ENCODE measurements at places on chromosomes 7 and 10. TPM values are rescaled to one million over a fixed set of nuclear protein-coding genes. Genes with fewer than 3 reads are reported as not detected.

DNA sequence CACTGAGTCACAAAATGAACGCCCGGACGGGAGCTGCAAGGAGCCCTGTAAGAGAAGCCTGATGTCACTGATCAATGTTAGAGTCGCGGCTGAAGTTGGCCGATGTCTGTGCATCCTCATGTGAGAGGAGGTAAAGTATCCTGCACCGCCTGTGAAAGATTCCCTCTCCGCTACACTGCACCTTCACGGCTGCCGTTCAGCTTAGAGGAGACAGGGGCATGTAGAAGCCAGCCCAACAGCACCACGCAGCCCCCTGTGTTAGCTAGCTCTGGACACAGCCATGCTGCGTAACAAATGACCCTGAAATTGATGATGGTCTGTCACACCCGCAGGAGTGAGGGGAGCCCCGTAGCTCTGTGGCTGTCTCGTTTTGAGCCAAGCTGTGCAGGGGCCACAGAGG is 81.5 kb upstream of the DIP2C start:
- DNase-seq: no peak

GRCh38 chr10:131083915-131084790 is 227.4 kb downstream of the TCERG1L start:
- DNase-seq: no peak

DNA sequence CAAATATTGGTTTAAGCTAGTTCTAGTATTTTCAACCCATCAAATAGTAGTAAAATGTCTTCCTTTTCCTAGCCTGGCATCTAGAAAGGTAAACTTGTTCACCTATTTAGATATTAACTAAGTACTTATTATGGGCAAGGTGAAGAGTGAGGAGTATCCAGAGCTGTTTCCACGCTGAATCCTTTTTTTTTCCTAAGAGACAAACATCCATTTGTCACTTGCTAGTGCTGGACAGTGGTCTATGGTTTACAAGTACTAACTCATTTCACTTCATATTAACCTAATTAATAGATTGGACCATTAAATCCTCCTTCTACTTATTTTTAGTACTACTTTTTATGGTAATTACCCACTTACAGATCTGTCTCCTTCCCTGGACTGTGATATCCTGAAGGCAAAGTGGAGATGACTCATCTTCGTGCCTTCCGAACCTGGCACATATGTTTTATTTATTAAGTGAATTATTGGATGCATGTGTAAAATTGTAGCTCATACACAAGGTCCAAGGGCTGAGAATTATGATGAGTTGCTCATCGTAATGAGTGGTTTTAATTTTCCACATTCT is 159.6 kb upstream of the IGFBP3 start:
- DNase-seq: no peak

DNA sequence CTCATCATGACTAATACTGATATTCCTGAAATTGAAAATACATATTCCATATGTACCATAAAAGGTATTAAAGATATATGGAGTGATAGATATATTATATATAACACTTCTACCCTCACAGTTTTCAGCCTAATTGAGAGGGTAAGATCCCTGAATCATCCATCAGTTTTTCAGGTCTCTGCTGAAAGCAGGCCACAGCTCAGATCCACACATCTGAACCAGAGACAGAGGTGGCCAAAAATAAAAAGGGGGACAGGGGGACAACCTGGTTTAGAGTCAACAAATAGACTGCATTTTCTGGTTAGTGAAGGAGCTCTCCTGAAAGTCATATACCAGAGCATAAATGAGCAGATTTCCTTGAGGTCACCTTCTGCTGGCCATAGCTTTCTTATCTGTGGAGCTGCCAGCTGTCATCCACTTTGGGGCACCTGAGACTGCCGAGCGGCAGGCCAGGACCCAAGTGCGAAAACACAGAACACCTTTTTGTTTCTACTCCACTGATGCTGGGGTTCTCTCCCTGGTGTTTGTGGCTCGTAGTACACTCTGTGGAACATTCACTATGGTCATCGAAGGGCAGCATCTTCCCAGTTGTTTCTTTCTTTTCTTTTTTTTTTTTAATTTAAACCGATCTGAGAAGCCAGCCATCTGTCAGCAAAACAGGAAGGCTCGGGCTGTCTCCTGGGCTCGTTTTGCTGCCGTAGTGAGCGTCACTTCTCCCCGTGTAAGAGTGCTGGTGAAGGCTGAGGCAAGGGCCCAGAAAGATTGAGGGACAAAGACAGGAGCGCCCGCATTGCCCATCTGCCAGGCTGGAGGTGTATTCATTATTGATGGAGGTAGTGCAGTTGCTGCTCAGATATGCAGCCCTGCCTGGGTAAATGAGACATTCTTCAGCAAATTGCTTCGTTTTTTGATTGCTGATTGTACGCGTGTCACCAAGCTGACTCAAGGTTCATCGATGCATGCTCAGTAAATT is 13.5 kb downstream of the IKZF1 start:
- no peak for DNase-seq

GRCh38 chr10:15472431-15473395 is 101.6 kb upstream of the FAM171A1 start:
- no peak for DNase-seq

GRCh38 chr7:74542558-74543117 is 88.9 kb downstream of the GTF2IRD1 start:
- no peak for DNase-seq

- DNase-seq: peak; percentile 27
Observed at GRCh38 chr7:140084972-140085371, 22.2 kb upstream of the PARP12 start.

- DNase-seq: no peak
Observed at GRCh38 chr10:48279081-48279751, 4.7 kb upstream of the FRMPD2 start.

DNA sequence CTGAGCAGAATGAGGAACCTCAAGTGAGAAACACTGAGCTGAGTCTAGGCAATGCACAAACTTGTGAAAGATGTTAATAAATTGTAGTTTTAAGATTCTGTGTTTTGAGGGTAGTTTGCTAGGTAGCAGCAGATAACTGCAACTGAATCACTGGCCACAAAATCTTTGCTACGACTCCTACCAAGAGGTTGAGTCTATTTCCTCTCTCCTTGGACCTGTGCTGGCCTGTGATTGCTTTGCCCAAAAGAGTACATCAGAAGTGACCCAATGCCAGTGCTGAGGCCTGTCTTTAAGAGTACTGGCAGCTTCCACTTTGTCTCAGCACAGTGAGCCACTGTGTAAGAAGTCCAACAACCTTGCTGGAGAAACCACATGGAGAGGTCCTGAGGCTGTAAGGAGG is 11.9 kb upstream of the TSPAN13 start:
- DNase-seq: no peak

DNA sequence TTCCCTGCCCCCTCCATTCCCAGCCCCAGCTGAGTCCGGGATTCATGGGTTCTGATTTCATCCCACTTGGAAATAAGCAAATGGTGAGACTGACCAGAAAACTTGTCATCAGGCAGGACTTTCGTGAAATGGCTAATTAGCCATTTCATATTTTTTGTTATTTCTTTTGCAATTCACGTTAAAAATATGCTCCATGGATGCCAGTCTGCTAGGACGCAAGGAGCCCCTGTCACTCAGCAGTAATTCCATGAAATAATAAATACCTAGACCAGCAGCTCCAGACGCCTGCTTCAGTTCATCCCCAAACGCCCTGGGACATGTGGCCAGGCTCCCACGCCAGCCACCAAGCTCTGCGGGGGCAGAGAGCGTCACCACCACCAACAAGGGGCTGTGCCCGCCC is 111.0 kb downstream of the TRIL start:
- DNase-seq: no peak

DNA sequence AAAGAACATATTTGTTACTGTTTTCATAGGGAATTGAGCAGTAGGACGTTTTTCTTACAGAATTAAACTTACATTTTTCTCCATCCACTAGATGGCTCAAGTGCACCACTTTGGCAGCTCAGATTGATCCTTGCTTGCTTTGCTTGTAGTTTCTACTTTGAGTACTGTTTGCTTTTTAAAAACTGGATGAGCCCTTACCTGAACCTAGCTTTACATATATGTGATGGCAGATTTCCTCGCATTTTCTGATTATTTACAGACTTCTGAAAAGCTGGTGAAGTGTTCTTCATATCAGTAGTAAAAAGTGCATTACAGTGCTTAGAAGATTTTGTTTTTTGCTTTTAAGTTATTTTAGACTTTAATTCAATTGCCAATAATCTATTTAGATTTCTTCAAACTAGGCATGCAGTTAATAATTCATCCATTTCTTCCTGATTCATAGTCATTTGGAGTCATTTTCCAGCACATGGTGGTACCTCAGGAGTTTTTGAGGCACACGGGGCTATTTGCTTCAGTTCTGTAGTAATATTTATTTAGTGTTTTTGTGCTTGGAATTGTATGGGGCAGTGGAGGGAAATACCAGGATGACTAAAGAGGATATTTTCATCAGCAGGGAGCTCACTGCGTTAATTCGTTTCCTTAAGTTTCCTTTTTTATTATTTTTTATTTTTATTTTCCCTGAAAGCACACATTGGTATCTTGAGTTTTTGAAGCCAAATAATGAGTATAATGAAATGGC is 57.3 kb downstream of the MAPK8 start:
- DNase-seq: peak; percentile 7

DNA sequence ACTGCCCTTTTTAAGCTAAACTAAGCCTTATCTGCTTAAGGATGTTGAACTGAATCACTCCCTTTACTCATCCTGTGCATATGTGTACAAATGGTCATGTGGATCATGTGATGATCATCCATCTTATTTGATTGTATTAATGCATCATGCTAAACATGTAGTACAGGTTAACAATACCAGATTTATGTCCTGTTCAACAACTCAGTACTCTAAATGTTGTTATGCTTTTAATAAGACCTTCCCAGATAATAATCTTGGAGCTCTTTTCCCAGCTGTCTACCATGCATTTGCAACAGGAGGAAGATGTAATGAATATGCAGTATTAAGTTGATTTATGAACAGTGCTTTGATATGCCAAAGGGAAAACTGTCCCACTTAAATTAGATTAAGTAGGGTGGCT is 318.0 kb downstream of the BICC1 start:
- no peak for DNase-seq

GRCh38 chr10:132878091-132878729 is 64.2 kb downstream of the CFAP46 start:
- DNase-seq: no peak

GRCh38 chr10:12434277-12434676 is 84.9 kb downstream of the CAMK1D start:
- DNase-seq: no peak

- DNase-seq: no peak
Observed at GRCh38 chr10:24951201-24952142, 934 bp downstream of the PRTFDC1 start.

DNA sequence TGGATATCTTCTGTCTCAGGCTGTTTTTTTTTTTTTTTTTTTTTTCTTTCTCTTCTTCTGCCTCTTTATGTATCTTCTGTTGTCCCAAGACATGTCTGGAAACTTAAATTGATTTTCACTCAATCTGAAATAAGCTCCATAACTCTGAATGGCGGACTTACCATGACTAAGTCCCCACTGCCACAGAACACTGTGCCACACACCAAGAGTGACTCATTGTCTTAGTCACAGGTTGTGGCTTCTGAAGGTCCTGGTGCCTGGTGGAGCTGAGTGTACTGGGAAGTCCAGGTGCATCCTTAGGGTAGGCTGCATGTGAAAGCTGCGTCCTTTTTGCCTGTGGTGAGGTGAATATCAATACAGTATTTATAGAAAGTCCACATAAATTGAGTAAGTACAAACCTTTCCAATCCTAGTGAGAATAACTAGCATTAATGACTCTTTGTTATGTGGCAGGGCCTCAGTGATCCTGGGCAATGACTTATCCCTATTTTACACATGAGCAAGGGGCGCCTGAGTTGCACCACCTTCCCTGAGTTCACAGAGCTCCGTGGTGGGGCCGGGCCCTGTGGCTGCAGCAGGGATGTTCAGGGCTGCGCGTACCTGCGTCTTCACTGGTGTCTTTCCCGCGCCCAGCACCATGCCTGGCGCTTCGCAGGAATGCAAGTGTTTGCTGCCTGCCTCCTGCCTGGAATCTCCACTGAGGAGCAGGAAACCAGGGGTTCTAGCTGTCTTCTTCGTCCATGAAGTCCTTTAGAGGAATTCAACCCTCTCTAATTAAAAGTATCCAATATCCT is 4.3 kb downstream of the PFKP start:
- peak; percentile 43 for DNase-seq

GRCh38 chr10:117352724-117353123 is 22.5 kb downstream of the PDZD8 start:
- no peak for DNase-seq

GRCh38 chr10:122348935-122349361 is 25.6 kb upstream of the PLEKHA1 start:
- no peak for DNase-seq

DNA sequence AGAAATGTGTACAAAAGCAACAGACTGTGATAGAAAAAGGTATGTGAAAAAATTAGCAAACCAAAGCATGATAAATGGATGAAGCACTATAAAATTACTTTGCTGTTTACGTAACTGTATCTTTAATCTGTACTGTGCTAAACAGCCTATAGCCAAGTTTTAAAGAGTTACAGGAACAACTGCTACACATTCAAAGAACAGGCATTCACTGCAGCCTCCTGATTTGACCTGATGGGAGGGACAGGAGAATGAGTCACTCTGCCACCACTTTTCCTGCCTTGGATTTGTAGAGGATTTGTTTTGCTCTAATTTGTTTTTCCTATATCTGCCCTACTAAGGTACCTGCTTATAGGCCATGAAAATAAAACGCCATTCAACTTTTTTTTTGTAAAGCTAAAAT is 116.1 kb downstream of the FANK1 start:
- DNase-seq: no peak

DNA sequence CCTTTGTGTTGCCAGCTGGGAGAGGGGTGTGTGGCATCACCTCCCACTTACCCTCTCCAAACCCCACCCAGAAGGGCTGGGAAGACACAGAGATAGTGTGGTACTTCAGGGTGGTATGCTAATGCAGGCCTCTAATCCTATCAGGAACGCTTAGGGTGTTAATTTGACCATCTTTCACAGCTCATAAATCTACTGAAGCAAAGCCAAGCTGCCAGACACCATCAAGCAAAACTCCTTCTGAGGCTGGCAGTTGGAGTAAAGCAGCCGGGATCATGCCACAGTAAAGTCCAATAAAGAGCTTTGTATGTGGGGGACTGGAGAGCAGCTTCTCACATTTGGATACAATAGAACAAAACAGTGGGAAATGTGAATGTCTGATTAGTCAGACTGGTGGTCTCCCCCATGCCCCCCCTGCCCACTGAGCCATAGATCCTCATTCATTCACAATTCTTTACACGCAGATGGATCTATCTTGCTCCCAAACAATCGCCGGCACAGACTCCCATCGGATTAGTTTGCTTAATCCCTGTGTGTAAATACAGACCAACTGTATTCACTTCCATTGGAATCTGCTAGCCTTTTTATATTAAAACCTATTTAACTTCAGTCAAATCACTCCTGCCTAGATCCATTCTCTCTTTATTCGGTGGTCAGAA is 29.6 kb downstream of the FGFBP3 start:
- no peak for DNase-seq

- no peak for DNase-seq
Observed at GRCh38 chr7:136807598-136807997, 60.9 kb upstream of the CHRM2 start.

Gene STRIP2
- 56.1 TPM for total RNA-seq

Gene NUDT13
- 1.3 TPM for total RNA-seq

Gene CYP2C18
- not detected for total RNA-seq

Gene PBLD
- 1.1 TPM for total RNA-seq

Gene AKR1C3
- 0.53 TPM for total RNA-seq

Gene SLC25A13
- total RNA-seq: 18.0 TPM

Gene MAGI2
- 0.14 TPM for total RNA-seq
